Activated T-helper 17 cell treated with anti-CD3 and anti-CD28 coated beads, Interleukin-2, amount 50 U/mL, for 72 hours (primary cell): ENCODE measurements at places on chromosomes 4 and X.

DNA sequence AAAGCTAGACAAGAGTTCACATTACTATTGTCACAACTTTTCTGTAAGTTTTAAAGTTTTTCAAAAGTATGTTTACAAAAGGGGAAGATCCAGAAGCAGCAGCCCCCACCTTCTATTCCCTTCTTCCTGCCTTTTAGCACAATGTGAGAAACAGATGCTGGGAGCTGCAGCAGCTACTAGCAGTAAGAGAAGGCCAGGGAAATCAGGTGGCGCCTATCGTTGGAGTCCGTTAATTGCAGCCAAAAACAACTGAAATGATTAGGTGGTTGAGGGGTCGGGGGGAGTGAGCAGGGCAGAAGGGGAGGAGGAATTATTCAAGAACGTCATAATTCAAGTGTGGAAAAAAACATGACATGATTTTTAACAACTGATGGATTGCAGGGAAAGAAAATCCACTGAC lies 27.4 kb downstream of the FRYL start:
- ATAC-seq: no peak

DNA sequence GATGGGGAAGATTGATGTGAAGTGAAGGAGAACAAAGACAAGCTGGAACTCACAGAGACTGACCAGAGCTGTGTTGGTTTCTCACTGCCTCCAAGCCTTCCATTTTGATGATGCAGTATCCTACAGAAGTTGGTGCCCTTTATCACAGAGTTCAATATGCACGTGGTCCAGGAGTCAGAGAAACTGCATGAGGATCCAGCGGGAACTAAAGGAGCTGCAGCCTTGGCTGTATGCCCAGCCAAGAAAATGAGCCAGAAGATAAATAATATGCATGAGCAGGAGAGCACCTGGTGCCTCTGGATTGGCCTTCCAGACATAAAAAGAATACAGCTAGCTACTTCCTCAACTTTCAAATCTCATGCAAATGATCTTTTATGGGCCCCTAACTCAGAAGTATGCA lies 44.3 kb upstream of the DCLK2 start:
- ATAC-seq: no peak

DNA sequence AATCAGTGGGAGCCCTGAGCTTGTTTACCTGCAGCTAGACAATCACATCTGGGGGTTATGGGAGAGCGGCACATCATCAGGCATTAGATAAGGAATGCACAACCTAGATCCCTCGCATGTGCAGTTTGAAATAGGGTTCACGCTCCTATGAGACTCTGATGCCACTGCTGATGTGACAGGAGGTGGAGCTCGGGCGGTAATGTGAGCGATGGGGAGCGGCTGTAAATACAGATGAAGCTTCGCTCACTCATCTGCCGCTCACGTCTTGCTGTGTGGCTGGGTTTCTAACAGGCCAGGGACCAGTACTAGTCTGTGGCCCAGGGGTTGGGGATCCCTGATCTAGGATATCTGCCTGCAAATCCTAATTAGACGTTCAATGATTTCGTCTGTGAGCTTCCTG lies 90.3 kb downstream of the CRMP1 start:
- ATAC-seq: no peak

- ATAC-seq: no peak
Measured at GRCh38 chr4:14742054-14742453, 260.2 kb upstream of the CPEB2 start.

- ATAC-seq: no peak
Measured at GRCh38 chrX:115018040-115018647, 728 bp upstream of the IL13RA2 start.

- ATAC-seq: no peak
Measured at GRCh38 chr4:54695337-54695736, 37.6 kb downstream of the KIT start.
